Activated naive CD8-positive, alpha-beta T cell treated with anti-CD3 and anti-CD28 coated beads, Interleukin-2, amount 50 U/mL, for 16 hours (primary cell): ENCODE measurements at places on chromosomes 11 and 22.

DNA sequence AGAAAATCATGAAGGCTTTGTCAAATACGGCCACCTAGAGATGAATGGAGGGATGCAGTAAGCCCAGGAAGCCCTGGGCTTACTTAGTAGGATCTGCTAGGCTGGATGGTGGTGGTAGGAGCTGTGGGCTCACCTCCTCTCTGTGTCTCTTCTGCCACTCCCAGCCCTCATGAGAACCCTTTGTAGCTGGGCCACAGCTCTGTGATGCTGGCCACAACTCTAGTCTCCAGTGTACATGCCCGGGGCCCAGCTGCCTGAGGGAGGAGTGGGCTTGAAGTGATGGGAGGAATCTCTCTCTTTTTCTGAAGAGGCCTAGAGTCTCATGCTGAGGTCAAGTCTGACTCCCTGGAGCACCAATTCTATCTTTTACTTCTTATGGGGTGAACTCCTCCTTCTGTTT is 32.4 kb upstream of the SYT13 start:
- no peak for DNase-seq

- no peak for DNase-seq
Measured at GRCh38 chr11:61274084-61274483, 21.0 kb downstream of the VWCE start.

- DNase-seq: no peak
Measured at GRCh38 chr11:70468256-70469195, 70.2 kb downstream of the CTTN start.

- no peak for DNase-seq
Measured at GRCh38 chr11:90364527-90364926, 141.7 kb upstream of the CHORDC1 start.

DNA sequence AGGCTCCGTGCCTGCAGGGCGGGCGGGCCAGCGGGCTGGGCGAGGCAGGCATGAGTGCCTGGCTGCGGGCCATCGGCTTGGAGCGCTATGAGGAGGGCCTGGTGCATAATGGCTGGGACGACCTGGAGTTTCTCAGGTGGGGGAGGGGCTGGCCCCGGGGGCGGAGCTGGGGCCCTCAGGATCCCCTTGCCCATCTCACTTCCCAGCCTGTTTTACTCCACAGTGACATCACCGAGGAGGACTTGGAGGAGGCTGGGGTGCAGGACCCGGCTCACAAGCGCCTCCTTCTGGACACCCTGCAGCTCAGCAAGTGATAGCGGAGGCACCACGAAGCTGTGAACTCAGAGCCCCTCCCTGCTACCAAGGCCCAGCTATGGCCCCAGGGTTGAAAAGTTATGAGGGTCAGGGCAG is 5.9 kb downstream of the PHOX2A start:
- no peak for DNase-seq

DNA sequence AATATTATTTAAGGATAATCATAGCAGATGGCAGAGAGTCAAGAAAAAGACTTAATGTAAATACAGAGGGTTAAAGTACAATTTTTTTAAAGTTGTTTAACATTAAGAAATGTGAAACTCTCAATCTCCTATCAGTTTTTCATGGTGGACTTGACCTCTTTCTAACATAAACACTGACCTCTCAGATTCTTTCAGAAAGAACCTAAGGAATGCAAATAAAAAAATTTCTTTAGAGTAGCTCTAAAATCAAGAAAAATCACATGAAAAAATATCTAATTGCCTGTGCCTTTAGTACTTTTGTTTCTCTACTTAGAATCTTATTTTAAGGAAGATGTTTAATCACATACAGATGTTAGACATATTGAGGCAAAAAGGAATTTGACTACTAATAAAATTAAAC is 12.9 kb downstream of the RNF141 start:
- no peak for DNase-seq

DNA sequence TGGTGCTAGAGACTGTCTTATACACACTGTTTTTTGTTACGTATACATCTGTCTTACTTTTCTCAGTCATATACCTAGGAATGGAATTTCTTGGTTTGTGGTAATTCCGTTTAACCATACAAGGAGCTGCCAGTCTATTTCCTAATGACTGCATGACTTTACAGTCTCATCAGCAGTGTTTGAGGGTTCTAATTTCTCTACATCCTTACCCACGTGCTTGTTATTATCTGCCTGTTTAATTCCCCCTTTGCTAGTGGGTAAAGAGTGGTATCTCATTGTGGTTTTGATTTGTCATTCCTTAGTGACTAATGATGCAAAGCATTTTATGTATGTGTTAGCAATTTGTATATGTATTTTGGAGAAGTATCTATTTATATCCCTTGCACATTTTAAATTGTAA is 1008.0 kb downstream of the FAM181B start:
- DNase-seq: no peak

DNA sequence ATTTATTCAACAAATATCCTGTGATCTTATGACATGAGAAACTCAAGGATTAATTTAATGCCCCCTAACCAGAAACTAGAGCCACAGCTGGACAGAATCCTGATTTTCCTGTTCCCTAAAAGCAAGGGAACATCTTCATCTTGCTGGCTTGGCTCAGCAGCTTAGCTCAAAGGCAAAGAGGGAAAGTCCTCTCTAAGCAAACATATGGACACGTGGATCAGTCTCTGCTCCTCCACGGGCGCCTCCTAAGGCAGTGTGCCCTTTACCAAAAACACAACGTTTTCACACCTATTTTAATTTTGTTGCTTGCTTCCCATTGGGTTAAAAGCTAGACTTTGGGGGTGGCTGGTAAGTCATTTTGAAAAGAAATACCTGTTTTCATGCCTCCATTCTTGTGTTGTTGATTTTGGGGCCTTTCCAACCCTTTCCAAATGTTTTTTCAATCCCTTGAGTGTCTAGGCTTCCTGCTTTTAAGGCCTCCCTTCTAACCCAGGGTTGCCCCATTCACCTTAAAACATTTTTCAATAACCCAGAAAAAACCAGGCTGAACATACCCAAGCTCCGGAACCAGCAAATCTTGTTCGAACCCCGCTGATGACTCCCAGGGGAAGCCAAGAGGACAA is 15.5 kb downstream of the SLC1A2 start:
- DNase-seq: no peak

DNA sequence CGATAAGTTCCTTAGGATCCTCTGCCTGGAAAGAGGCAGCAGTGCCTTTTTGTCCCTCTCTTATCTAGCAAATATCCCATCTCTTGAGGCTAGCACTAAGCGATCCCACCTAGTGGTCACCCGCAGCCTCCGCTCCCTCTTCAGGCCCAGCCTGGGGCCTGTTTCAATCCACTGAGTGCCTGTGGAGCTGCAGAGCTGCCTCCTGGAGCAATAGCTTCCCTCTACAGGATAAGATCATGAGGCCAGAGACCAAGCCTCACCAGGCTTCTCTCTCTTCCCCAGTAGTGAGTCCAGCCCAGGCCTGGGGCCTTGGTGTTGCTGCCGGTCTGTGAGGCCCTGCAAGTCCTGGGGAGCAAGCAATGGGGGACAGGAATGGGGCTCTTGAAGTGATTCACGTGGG is 65.8 kb downstream of the SLC22A12 start:
- no peak for DNase-seq

DNA sequence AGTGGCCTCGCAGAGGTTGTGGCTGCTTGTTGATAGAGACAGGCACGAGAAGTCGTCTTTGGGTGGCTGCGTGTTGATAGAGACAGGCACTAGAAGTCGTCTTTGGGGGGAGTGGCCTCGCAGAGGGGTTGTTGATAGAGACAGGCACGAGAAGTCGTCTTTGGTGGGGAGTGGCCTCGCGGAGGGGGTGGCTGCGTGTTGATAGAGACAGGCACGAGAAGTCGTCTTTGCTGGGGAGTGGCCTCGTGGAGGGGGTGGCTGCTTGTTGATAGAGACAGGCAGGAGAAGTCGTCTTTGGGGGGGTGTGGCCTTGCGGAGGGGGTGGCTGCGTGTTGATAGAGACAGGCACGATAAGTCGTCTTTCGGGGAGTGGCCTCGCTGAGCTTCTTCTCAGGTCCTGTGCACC is 328.8 kb downstream of the TBC1D22A start:
- DNase-seq: no peak

DNA sequence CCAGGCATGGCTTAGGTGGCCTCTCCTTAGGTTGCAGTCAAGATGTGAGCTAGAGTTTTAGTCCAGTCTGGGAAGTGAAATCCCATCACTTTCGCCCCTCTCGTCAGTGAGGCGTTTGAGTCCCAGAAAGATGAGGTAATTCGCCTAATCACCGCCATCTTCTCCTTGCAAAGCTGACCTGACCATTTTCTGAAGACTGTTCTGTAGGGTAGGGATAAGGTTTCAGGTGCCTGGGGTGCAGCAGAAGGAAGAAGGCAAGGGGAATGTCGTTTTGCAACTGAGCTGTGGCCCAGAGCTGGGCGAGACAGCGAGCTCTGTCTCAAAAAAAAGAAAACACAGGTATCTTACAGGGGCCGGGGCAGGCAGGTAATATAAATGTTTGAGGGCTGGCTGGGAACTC is 61.7 kb upstream of the CECR2 start:
- no peak for DNase-seq
